ENCODE measurements at places on chromosomes 3 and 15.

DNA sequence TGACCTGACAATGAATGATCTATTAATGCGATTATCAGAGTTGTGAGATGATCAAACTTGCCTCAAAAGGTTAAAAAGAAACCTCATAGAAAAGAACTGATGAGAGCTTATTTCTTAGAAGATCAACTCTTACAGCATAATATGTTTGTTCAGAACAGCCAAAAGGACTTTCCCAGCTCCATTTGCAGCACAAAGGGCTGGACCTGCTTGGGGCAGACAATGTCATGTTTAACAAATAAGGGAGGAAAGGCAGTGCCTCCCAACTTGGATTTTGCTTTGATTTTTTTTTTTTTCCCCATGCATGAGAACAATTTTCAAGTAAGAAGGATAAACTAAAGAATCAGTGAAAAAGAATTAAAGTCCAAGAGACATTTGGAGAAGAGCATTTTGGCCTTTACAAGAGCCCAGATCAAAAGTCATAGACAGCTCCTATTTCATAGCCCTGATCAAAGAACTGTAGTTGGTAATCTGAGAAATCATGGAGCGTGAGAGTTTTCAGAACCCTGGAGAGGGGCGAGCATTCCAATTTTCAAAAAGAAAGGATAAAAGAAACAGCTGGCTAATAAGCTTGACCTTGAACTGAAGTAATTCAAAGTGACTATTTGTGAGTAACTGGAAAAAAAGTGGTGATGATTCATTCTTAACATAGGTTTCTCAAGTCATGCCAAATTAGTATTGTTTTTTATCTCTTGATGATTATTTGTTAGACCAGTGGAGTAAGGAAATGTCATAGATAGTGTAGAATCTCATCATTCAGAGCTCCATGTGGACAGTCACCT, 136.0 kb upstream of the CFAP20DC start:
- DNase-seq: no peak

DNA sequence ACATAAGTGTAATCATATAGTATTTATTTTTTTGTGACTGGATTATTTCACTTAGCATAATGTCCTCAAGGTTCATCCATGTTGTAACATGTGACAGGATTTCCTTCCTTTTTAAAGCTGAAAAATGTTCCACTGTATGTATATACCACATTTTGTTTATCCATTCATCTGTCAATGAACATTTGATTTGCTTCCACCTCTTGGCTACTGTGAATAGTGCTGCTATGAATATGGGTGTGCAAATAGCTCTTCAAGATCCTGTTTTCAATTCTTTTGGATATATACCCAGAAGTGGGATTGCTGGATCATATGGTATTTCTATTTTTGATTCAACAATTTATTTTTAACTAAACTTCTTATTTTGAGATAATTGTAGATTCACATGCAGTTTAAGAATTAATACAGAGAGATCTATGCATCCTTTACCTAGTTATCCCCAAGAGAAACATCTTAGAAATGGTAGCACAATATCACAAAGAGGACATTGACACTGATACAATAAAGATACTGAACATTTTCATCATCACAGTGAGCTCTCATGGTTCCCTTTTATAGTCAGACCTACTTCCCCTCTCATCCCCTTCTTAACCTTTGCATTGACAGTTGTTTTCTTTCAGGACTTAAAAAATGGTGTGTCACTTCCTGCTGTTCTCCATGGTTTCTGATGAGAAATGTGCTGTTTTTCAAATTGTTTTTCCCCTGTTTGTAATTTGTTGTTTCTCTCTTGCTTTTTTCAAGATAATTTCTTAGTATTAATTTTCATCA, 90.1 kb downstream of the SATB1 start:
- DNase-seq: peak; percentile 11

GRCh38 chr15:86653344-86654197, 573.9 kb downstream of the AGBL1 start:
- DNase-seq: no peak

DNA sequence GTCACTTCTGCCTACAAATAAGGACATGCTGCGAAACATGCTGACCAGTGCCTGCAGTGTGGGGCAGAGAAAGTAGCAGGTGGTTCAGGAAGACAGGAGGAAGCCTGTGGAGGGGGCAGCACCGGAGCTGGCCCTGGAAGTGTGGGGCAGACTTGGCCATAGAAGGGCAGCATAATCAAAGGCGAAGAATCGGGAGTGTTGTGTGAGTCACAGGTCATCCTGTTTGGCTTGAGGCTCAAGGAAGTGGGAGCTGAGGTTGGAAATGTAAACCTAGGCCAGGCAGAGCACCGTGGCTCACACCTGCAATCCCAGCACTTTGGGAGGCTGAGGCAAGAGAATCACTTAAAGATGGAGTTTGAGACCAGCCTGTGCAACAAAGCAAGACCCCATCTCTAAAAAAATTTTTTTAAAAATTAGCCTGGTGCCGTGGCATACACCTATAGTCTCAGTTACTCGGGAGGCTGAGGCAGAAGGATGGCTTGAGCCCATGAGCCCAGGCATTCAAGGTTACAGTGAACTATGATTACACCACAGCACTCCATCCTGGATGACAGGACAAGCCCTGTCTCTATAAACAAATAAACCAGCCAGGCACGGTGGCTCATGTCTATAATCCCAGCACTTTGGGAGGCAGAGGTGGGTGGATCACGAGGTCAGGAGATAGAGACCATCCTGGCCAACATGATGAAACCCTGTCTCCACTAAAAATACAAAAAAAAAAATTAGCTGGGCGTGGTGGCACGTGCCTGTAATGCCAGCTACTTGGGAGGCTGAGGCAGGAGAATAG, 54.0 kb downstream of the FAM43A start:
- no peak for DNase-seq

- no peak for DNase-seq
Measured at GRCh38 chr3:189236352-189236751, 64.6 kb downstream of the TPRG1 start.

- DNase-seq: no peak
Measured at GRCh38 chr3:48130321-48130904, 57.8 kb downstream of the CDC25A start.

DNA sequence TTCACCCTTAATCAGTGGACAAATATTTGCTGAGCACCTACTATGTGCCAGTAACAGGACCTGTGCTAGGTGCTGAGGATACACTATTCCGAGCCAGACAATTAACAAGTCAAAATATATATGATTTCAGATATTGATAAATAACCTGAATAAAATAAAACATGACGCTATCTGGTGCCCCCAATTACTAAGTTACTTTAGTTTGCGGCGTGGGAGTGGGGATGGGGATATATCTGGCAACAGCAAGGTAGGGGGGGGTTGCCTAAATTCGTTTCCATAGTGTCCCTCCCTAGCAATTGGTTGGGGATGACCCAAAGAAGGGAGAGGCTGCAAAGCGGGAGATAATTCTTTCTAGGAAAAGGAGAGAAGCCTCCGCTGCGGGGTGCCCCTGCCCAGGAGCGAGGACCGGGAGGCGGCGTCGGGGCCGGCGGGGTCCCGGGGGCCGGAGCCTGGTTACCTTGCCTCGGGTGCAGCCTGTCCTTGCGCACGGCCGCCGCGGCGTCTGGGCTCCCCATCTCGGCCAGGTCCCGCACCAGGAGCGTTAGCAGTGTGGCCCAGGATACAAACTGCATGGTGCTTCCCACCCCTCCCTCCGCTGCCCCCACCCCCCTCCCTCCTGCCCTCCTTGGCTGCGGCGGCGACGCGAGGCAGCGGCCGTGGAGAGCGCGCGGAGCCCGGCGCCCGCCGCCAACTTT, 567 bp downstream of the ADAMTS9 start:
- no peak for DNase-seq

DNA sequence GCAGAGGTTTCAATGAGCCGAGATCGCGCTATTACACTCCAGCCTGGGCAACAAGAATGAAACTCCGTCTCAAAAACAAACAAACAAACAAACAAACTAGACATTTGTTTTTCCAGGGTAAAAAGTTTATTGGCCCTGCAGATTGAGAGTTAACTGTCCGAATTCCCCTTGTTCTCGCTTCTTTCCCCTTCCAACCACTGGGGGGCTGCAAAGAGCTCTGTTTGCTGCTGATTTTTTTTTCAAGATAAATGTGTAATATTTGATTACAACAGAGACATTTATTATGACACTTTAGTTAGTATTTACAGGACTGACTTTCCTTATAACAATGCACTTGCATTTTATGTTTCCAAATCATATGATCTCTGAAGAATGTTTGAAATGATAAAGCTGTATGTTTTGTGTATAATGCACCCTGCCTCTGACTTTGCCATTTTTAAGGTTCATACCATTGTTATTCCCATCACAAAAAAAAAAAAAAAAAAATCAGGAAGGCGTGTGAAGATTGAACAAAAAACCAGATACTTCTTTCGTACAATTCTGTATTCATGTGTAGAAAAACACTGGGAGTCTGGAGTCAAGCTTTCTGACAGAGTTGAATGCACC, 2.8 kb downstream of the CLSTN2 start:
- peak; percentile 1 for DNase-seq

Measured in CD14-positive monocyte (primary cell).